ENCODE measurements at places on chromosomes 2 and 18. TPM values are rescaled to one million over a fixed set of nuclear protein-coding genes. Genes with fewer than 3 reads are reported as not detected.

Gene TFCP2L1
- under 0.01 TPM for total RNA-seq

Gene REEP1
- total RNA-seq = 0.07 TPM

Gene SLC8A1
- total RNA-seq = 116 TPM

Gene CCDC141
- 0.53 TPM for total RNA-seq

Gene VWA3B
- not detected for total RNA-seq

Gene SIX3
- total RNA-seq = not detected

Gene DNAH7
- total RNA-seq = 0.46 TPM

Gene RPL37A
- total RNA-seq = 1,530 TPM

Gene HOXD12
- not detected for total RNA-seq

Gene LYPD6
- 0.07 TPM for total RNA-seq

Gene BZW1
- total RNA-seq = 710 TPM

Gene DCDC2C
- total RNA-seq = not detected

Gene GPR155
- total RNA-seq = 9.3 TPM

Gene CMPK2
- 0.36 TPM for total RNA-seq
